ENCODE measurements at places on chromosomes 7 and 10. TPM values are rescaled to one million over a fixed set of nuclear protein-coding genes. Genes with fewer than 3 reads are reported as not detected.

GRCh38 chr10:102106998-102107397 lies 13.2 kb downstream of the LDB1 start:
- no peak for DNase-seq
- no peaks in the 10 kb centered on the region for H3K27me3 ChIP-seq
- peaks cover 10% of the 10 kb centered on the region for H3K4me1 ChIP-seq
- peaks cover 19% of the 10 kb centered on the region for H3K36me3 ChIP-seq
- H3K4me3 ChIP-seq = no peak overlapping the region

DNA sequence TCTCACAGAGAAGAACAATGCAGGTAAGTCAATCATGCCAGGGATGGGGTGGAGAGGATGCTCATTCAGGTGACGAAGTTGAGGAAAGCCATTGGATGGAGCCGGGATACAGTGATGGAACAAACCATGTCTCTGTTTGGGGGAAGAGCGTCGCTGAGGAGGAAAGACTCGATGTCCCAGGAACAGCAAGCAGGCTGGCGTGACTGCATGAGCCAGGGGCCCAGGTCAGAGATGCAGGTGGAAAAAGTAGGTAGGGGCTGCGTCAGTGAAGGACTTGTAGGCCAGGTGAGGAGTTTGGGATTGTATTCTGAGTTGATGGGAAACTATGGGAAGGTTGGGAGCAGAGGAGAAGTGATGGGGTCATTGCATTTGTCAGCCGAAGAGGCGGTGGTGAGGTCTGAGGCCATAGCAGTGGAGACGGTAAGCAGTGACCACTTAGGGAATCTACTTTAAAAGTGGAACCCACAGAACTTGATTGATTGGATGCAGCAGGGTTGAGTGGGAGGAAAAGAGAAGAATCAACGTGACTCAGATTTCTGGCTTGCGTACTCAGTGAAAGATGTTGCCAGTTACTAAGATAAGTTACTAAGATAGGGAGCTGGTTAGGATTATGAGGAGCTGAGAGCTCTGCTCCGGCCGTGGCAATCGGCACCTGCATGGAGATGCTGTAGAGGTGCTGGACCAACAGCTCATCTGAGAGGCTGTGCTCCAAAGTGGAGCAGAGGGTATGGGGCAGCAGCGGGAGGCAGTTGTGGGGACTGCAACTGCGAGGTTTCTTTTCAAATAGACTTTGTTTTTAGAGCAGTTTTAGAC lies 12.5 kb upstream of the IL2RA start:
- peak; percentile 49 for DNase-seq
- peaks cover 10% of the 10 kb centered on the region for H3K4me1 ChIP-seq
- H3K27ac ChIP-seq = no peak overlapping the region
- no peak overlapping the region for H3K4me3 ChIP-seq
- no peaks in the 10 kb centered on the region for H3K36me3 ChIP-seq

DNA sequence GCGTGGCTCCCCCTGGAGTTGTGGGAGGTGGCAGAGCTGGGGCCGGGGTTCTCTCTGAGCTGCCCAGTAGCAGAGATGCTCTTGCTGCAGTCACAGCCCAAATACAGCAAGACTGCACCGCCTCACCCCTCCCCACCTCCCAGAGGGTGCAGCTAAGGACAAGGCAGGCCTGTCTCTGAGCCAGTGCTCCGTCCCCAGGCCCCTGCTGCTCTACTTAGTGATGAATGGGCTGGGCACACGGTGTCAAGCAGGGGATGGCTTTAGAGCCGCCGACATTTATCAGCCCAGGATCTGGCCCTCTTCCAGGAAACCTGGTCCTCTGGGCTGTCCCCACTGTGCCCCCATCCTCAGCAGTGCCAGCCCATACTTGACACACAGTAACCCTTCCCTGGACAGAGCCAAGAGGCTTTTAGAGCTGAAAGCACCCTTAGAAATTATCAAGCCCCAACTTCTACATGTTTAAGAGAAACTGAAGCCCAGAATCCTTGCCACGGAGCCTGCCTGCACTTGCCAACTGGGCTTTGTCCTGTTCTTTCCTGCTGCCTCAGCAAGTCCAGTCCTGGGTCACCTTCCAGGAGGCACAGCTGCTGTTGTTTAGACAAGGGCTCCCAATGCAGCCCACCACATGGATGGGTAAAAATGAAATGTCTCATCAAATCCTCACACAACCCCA lies 137.1 kb upstream of the UNC5B start:
- H3K27me3 ChIP-seq = peaks cover 57% of the 10 kb centered on the region
- H3K27ac ChIP-seq = no peak overlapping the region
- no peak for DNase-seq
- H3K36me3 ChIP-seq = no peaks in the 10 kb centered on the region
- no peak overlapping the region for H3K4me3 ChIP-seq

DNA sequence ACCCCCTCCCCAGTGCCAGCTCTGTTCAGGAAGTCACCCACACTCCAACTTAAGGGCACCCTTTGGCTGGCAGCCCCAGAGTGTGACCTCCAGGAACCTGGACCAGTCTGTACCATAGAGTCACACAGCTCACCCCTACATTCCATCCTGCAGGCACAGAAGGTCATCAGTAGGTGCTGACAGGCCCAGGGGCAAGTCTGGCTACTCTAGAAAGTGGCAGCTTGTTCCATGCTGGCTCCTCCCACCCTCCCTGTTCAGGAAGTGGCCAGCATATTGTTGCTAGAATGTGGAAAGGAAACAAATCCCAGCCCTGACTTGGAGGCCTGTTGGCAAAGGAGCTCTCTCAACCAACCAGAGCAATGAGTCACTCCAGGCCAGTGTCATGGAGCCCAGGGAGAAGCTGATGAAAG lies 3.2 kb upstream of the NCOA4 start:
- H3K27ac ChIP-seq = peak overlapping the region; percentile 70
- no peaks in the 10 kb centered on the region for H3K36me3 ChIP-seq
- peaks cover 29% of the 10 kb centered on the region for H3K4me1 ChIP-seq
- no peak overlapping the region for H3K4me3 ChIP-seq
- peaks cover 15% of the 10 kb centered on the region for H3K27me3 ChIP-seq

DNA sequence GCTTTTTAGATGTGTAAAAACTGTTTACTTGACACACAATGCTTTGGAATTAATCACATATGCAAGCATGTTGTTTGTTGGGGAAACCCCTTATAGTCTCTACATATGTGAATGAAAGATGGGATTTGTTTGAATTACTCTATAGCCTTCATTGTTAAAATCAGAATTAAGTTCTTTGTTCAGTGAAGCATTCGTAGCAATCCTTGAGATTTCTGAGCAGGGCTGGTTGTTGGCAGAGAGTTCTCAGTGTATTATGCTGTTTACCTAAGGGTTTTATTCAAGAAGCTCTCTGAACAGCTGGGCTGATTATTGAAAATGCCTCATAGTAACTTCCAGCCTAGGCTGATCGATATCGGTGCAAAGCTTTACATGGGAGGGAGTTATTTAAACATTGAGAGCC lies 190.9 kb downstream of the VTI1A start:
- no peak overlapping the region for H3K27ac ChIP-seq
- no peak overlapping the region for H3K4me3 ChIP-seq
- DNase-seq = no peak
- H3K27me3 ChIP-seq = no peaks in the 10 kb centered on the region

- H3K4me1 ChIP-seq = no peaks in the 10 kb centered on the region
- peaks cover 6% of the 10 kb centered on the region for H3K27me3 ChIP-seq
- no peaks in the 10 kb centered on the region for H3K36me3 ChIP-seq
- H3K27ac ChIP-seq = no peak overlapping the region
- DNase-seq = no peak
- H3K4me3 ChIP-seq = no peak overlapping the region
Observed at GRCh38 chr7:29204491-29205272, 10.1 kb downstream of the CHN2 start.

DNA sequence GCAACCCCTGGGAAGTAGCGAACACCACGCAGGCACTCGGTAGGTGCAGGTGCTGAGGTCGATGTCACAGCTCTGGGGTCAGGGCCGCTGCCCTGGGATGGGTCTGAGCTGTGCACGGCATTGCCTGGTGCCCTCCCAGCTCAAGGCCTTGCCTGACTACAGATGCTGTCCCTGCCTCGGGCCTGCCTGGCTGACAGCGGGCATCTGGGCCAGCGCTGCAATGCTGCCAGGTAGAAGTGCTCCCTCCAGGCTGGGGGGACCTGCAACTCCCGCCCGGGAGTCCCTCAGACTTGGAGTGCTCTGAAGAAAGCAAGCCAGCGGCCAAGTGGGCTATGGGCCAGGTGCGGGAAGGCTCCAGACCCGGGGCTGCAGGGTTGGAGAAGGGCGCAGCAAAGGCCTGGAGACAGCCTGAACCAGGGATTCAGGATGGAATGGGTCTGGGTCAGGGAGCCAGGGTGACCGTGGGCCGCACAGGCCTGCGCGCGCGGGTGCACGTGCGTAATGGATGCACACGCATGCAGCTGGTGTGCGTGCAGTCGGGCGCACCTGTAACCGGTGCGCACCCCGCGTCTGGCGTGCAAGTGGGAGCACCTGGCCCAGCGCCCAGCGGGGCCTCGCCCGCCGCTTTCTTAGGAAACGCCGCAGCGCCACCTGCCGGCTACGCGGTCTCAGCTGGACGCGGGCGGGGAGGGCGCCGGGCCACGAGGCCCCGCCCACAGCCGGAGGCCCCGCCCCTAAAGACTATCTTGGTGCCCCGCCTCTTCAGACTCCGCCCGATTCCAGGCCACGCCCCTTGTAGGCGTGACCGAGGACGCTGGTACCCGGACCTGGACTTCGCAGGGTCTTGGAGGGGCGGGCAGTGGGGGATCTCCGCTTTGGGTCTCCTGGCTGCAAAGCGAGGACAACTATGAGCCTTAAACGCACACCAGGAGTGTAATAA lies 46.7 kb downstream of the MICALL2 start:
- H3K36me3 ChIP-seq = no peaks in the 10 kb centered on the region
- H3K27ac ChIP-seq = no peak overlapping the region
- H3K4me1 ChIP-seq = peaks cover 5% of the 10 kb centered on the region
- DNase-seq = peak; percentile 54
- H3K4me3 ChIP-seq = no peak overlapping the region

DNA sequence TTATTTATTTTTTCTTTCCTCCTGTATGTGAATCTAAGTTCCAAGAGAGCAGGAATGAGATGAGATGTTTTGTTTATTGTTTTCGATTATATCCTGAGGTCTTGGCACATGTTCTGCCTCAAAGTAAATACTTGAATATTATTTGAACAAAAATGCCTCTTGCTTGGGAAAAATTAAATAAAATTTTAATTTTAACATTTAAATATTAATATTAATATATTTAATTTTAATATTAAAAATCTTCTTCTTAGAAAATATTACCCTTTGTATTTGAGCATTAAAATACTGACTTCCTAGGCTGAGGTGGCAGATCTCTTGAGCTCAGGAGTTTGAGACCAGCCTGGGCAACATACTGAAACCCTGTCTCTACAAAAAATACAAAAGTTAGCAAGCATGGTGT lies 123.4 kb upstream of the SEMA3D start:
- no peak overlapping the region for H3K4me3 ChIP-seq
- H3K36me3 ChIP-seq = no peaks in the 10 kb centered on the region
- no peaks in the 10 kb centered on the region for H3K27me3 ChIP-seq
- H3K27ac ChIP-seq = no peak overlapping the region
- H3K4me1 ChIP-seq = no peaks in the 10 kb centered on the region
- no peak for DNase-seq

STRIP2 gene
- total RNA-seq = 1.8 TPM

RBP3 gene
- not detected for total RNA-seq

- H3K4me3 ChIP-seq = no peak overlapping the region
- no peaks in the 10 kb centered on the region for H3K4me1 ChIP-seq
- H3K27ac ChIP-seq = no peak overlapping the region
- no peaks in the 10 kb centered on the region for H3K36me3 ChIP-seq
- no peak for DNase-seq
- peaks cover 18% of the 10 kb centered on the region for H3K27me3 ChIP-seq
Observed at GRCh38 chr10:101263150-101263752, 34.0 kb upstream of the LBX1 start.

CYP3A5 gene
- total RNA-seq = 0.48 TPM

DNA sequence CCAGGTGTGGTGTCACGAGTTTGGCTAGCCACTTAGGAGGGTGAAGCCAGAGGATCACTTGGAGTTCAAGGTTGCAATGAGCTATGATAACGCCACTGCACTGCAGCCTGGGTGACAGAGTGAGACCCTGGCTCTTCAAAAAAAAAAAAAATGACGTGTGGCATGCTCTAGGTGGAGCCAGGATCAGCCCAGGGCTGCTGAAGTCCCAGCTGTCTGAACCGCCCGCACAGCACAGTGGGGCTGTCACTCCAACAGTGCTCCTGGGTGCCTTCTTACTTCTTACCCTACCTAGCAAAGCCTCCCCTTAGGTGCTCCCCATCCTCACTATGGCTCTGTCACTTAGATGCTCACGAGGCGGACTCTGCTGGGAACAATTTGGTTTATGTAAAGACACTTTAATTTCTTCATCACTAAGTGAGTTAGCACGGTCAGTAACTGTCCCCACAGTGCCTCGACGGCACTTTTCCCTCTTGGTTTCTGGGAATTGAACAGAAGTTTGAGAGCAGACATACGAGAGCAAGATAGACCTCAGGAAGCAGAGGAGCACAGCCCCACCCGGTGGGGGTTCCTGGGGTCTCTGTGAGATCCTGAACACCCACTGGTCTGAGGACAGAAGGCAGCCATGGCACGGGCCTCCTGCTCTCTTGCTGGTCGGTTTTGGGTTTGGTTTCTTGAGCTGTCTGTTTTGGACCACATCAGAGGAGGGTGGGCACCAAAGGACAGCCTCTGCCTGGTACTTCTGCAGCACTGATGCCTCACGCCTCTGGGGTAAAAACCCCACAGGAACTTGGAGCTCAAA lies 66.2 kb upstream of the BTBD16 start:
- H3K4me3 ChIP-seq = no peak overlapping the region
- no peak for DNase-seq
- H3K36me3 ChIP-seq = peaks cover under 1% of the 10 kb centered on the region
- peaks cover 17% of the 10 kb centered on the region for H3K4me1 ChIP-seq
- H3K27ac ChIP-seq = no peak overlapping the region

GRCh38 chr7:98647326-98647725 lies 30.2 kb downstream of the NPTX2 start:
- no peak overlapping the region for H3K27ac ChIP-seq
- H3K36me3 ChIP-seq = no peaks in the 10 kb centered on the region
- H3K4me1 ChIP-seq = no peaks in the 10 kb centered on the region
- no peak overlapping the region for H3K4me3 ChIP-seq
- H3K27me3 ChIP-seq = peaks cover 6% of the 10 kb centered on the region
- DNase-seq = no peak

PRSS37 gene
- not detected for total RNA-seq

LBX1 gene
- not detected for total RNA-seq

GRCh38 chr7:124188576-124188975 lies 155.7 kb upstream of the TMEM229A start:
- no peaks in the 10 kb centered on the region for H3K27me3 ChIP-seq
- no peaks in the 10 kb centered on the region for H3K36me3 ChIP-seq
- H3K4me3 ChIP-seq = no peak overlapping the region
- DNase-seq = no peak
- H3K4me1 ChIP-seq = no peaks in the 10 kb centered on the region
- H3K27ac ChIP-seq = no peak overlapping the region

ITGB8 gene
- 0.03 TPM for total RNA-seq
